ENCODE measurements at places on chromosomes 13 and 19.

GRCh38 chr13:61138857-61139256, 276.8 kb downstream of the PCDH20 start:
- DNase-seq: no peak

DNA sequence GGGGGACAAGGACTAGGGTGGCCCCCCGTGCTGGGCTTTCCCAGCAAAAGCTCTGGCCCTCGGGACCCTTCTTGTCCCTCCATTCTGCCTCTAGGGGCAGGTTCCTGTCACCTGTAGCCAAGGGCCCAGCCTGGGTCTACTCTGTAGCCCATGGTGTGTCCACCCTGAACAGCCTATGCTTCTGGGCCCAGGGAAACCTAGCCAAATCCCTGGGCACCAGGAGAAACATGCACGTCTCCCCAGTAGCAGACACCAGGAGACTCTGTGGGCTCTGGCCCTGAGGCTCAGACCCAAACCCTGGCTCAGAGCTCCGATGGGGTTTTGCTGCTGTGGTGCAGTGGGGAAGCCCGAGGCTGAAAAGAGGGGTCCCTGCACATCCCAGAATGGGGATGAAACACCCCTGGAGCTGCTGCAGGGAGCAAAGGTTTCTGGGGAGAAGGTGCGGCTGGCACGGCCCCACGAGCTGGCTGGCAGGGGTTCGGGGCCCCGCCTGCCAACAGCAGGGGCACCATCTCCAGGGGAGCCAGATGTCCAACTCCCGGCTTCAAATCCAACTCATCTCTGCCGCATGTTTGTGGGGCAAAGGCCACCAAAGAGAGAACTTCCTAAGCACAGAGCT, 18.2 kb downstream of the CEBPG start:
- DNase-seq: no peak

GRCh38 chr19:30362156-30362754, 9.9 kb upstream of the ZNF536 start:
- DNase-seq: no peak

- DNase-seq: no peak
These were observed 9.9 kb downstream of the LTBP4 start for GRCh38 chr19:40611096-40611495.

GRCh38 chr13:38223089-38223488, 126.6 kb upstream of the UFM1 start:
- DNase-seq: no peak

DNA sequence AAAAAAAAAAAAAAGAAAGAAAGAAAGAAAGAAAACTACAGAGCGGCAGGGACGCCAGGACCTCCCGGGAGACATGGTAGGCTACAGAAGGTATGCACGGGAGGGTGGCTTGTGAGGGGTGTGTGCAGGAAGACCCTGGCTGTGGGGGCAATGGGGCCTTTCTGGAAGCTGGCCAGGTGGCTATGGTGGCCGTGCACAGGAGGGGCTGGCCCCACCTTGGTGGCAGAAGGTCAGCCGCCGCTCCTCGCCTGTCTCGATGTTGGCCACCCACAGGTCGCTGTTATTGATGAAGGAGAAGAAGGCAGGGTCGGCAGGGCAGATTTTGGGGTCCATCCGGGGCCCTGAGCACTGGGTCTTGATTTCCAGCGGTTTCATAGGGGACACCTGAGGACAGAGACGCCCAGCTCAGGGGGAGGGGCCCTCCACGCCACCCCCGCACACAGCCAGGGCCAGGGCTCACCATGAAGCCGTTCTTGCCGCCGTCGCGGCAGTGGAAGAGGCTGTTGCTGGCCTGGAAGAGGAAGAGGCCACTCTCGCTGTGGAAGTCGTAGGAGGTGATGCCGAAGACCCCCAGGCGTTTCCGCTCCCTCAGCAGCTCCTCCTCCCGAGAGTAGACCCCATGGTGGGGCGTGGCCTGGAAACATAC, 19.8 kb downstream of the DPP9 start:
- no peak for DNase-seq

DNA sequence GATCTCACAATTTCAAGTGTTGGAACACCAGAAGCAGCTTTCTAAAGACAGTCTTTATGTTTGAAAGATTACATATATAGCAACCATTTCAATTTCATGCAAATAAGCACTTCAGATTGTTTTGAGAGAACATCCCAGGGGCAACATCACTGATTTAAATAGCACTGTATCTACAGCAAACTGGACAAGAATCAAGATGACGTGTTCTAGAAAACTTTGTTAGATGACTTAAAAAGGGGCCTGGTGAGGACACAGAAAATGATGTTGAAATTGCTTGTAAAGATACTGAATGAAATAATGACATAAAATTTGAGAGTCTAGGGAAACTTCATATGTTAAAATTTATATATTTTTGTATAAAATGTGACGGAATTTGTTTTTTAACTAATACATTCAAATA, 277.1 kb downstream of the KLF12 start:
- no peak for DNase-seq
